Thymus (tissue), 14 donors: ENCODE measurements at places on chromosomes 6 and 20. TPM values are rescaled to one million over a fixed set of nuclear protein-coding genes. Genes with fewer than 3 reads are reported as not detected.

The MTFR2 gene
- 2.5 TPM for total RNA-seq

The LHFPL5 gene
- total RNA-seq: not detected

The TXNDC5 gene
- 36.9 TPM for total RNA-seq

The CASS4 gene
- 2.8 TPM for total RNA-seq

The OPRM1 gene
- total RNA-seq: not detected

GRCh38 chr6:19554356-19555225, 282.6 kb upstream of the ID4 start:
- DNase-seq: no peak

DNA sequence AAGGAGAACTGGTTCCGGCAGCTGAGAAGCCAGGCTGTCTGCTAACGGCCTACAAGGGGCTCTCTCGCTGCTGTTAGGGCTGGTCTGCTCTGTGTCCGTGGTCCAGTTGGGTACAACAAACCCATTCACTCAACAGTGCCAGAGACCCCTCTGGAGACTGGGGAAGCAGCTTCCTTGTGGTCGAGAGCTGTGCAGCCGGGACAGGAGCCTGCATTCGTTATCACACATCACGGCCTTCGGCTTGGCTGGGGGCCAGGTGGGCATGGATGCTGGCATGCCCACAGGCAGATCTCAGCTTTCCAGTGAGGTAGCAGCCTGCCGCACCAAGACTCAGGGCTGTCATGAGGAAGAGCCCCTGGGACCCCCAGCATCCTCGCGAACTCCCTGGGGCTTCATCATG, 124.7 kb downstream of the PREX1 start:
- no peak for DNase-seq

GRCh38 chr6:337805-338368, 45.6 kb downstream of the DUSP22 start:
- DNase-seq: no peak

DNA sequence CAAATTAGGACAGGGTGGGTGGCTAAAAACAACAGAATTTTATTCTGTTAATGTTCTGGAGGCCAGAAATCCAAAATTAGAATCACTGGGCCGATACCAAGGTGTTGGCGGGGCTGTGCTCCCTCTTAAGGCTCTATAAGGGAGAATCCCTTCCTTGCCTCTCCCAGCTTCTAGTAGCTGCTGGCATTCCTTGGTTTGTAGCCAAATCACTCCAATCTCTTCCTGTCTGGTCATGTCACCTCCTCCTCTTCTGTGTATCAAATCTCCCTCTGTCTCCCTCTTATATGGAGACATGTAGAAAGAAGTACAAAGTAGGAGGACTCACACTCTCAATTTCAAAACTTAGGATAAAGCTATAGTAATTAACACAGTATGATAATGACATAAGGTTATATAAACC, 102.9 kb upstream of the SIRPA start:
- no peak for DNase-seq

- no peak for DNase-seq
These were observed 664.7 kb downstream of the RFPL4B start for GRCh38 chr6:113011801-113012200.
